Activated B cell treated with CpG ODN at 0.5 μM for 24 hours (primary cell): ENCODE measurements at places on chromosomes 4 and X.

DNA sequence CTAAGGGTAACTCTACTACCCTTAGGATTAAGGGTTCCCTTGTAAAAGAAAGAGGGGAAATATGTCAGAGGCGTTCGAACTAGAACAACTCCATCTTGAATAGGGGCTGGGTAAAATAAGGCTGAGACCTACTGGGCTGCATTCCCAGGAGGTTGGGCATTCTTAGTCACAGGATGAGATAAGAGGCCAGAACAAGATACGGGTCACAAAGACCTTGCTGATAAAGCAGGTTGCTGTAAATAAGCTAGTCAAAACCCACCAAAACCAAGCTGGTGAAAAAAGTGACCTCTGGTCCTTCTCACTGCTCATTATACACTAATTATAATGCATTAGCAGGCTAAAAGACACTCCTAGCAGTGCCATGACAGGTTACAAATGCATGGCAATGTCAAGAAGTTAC is 922.0 kb downstream of the DMD start:
- no peak for DNase-seq

DNA sequence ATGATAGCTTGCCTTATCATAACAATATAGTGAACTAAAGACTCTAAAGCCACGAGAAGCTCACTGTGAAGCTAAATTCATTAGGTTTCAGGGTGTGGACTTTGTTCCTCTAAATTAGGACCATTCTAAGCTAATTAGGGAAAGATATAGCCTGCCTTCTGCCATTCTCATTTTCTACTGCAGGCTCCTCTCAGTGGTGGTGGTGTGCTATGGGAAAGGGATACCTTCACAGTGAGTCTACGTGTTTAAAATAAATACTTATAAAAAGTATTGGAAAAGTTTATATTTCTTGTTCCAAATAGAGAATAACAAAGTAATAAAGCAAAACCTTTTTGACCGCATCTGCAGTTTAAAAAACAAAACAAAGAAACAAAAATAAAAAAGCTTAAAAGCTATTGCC is 327.7 kb downstream of the PAPSS1 start:
- DNase-seq = no peak

DNA sequence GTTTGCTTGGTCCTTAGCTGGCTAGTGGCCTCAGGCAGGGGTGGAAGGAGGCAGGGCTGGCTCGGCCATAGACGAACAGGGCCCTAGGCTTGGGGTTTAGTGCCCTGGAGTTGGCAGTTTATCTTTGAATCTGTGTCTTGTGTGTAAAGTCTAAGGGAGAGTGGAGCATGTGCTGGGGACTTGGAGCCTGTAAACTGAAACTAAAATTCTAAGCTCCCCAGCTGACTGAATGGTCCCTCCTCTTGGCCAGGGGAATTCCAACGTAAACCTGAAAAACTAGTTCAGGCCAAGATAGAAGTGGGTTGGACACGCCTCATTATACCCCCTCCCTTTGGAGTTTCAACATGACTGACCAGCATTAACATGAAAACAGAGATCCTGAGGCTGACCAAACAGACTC is 46.1 kb upstream of the GPR78 start:
- DNase-seq = no peak

DNA sequence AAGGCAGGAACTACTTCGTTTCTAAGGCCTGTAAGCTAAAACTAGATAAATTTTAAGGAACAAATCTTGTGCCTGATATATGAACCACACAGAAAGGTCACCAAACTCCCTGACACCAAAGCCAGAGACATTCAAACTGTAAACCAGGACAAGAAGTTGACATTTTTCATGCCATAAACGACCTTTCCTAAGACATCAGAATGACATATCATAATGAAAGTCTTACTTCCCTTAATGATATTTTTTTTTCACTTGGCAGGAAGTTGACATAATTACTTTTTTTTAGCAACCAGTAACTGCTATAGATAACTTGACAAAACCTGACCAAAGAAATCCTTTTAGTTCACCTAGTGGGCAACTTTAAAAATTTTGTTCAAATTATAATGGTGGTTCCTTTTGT is 231.5 kb upstream of the AGTR2 start:
- DNase-seq = no peak

DNA sequence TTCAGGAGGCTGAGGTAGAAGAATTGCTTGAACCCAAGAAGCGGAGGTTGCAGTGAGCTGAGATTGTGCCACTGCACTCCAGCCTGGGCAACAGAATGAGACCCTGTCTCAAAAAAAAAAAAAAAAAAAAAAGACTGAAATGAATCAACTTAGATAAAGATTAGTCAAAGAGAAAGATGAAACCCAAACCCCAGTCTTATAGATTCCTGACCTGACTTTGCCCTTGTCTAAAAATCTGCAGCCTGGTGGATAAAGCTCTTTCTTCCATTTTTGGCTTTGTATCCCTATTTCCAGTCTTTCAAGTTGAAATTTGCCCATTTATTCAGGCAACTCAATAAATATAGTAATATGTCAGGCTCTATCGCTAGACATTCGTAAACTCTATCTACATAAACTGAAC is 39.3 kb upstream of the SPINK2 start:
- DNase-seq = no peak

DNA sequence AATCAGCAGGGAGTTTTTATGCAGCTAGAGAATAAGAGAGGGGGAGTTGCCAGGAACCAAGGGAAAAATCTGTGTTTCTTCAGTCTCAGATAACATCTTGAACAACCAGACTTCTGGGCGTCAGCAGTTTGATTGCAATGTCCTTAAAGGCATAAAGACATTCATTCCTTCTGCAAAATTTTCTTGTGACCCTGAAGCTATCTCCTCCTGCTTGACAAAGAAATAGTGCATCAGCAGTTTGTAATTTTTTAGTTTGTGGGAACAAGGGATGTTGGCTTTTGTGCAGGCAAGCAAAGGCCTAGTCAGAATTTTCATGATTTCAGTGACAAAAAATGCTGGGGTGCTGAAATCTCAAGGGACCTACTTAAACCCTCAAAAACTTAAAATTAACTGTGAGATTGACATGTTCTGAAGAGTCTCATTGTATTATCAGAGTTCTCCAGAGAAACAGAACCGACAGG is 125.8 kb upstream of the UNC5C start:
- no peak for DNase-seq
